Left lung (tissue), 14 donors: ENCODE measurements at places on chromosomes 6 and 20. TPM values are rescaled to one million over a fixed set of nuclear protein-coding genes. Genes with fewer than 3 reads are reported as not detected.

DNA sequence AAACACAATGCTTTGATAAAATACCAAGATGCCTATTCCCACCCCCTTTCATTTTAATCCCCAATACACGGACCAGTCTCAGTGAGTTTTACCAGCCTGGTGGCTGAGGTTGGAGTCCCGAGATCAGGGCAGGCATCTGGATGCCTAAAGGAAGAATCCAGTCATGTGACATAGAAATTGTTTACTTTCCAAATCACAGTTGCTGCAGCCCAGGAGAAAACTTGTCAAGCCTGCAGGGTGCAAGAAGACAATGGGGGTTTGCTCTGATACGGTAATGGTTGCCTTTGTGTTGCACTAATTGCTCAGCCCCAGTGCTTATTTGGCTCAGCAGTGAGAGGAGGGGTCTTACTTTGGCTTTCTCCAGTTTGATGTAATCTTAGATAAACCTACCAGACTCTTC lies 308.5 kb upstream of the POU3F2 start:
- DNase-seq: no peak

- DNase-seq: no peak
Observed at GRCh38 chr6:119832411-119832810, 482.9 kb upstream of the MAN1A1 start.

GRCh38 chr6:43229803-43230620 lies 731 bp upstream of the DNPH1 start:
- no peak for DNase-seq

GRCh38 chr20:21515300-21516179 lies 1.7 kb upstream of the NKX2-2 start:
- DNase-seq: no peak

DNA sequence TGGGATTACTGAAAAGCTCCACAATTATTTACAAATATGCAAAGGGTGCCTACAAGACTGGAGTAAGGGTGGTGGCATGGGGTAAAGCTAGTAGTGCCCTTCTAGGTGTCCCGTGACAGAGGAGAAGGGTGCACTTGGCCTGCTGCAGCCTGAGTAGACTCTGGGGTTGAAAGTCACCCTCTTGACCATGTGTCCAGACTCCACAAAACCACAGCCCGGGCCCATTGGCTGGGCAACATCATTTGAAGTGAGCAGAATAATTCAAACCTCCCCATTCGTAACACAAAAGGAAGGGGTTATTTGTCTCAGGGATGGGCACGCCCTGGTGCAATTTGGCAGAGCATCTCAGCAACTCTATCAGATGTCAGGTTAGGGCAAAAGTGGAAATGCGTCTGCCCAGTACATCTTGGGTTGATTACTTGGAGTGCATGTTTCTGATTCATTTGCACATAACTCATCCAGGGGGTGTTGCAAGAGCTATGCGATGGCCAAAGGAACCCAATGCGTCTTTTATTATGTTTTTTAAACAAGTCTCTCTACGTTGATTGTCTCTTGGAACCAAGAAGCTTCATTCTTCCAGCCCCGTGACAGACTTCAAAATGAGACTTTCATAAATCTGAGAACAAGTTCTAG lies 56.7 kb downstream of the ISM1 start:
- no peak for DNase-seq

Gene MATN4
- 0.23 TPM for total RNA-seq

Gene OTOR
- not detected for total RNA-seq

Gene BNIP5
- 0.26 TPM for total RNA-seq

Gene CST5
- total RNA-seq: not detected
